WTC11 (cell line): ENCODE measurements at places on chromosomes 3 and 15. TPM values are rescaled to one million over a fixed set of nuclear protein-coding genes. Genes with fewer than 3 reads are reported as not detected.

GRCh38 chr3:38084334-38085310, 45.6 kb downstream of the DLEC1 start:
- no peak for DNase-seq

HEG1 gene
- 7.9 to 14.6 TPM (median 8.7 TPM) in 3 replicates for total RNA-seq

- no peak for DNase-seq
These were observed 266.0 kb downstream of the VPS13C start for GRCh38 chr15:61794276-61794675.

- DNase-seq, result no peak
These were observed 6.8 kb upstream of the SNX22 start for GRCh38 chr15:64144565-64145281.

- no peak for DNase-seq
These were observed 105.7 kb downstream of the DPH6 start for GRCh38 chr15:35440265-35440664.

ZNF106 gene
- total RNA-seq, result 54.5 to 59.4 TPM (median 58.2 TPM) in 3 replicates

- DNase-seq, result no peak
These were observed 874.7 kb upstream of the GBE1 start for GRCh38 chr3:82636177-82636576.

- no peak for DNase-seq
These were observed 19.8 kb downstream of the SH3BP5 start for GRCh38 chr3:15312550-15312949.

P2RY13 gene
- total RNA-seq, result not detected in 3 replicates

TBL1XR1 gene
- total RNA-seq, result 133 to 148 TPM (median 139 TPM) in 3 replicates

VGLL3 gene
- total RNA-seq, result 6.1 to 10.4 TPM (median 6.9 TPM) in 3 replicates

POLR2M gene
- total RNA-seq, result 78.6 to 85.5 TPM (median 84.4 TPM) in 3 replicates

GOLGA8Q gene
- 0.50 TPM in 1 of 3 replicates, not detected in the others for total RNA-seq

- no peak for DNase-seq
These were observed 104.0 kb downstream of the KLHL25 start for GRCh38 chr15:85690561-85691231.

GRCh38 chr3:115825046-115825445, 201.7 kb downstream of the GAP43 start:
- no peak for DNase-seq

FGF7 gene
- 0.11 to 0.15 TPM (median 0.11 TPM) in 3 replicates for total RNA-seq

GOLGA8O gene
- total RNA-seq, result not detected in 3 replicates

THAP10 gene
- 2.6 to 3.6 TPM (median 3.4 TPM) in 3 replicates for total RNA-seq

DNA sequence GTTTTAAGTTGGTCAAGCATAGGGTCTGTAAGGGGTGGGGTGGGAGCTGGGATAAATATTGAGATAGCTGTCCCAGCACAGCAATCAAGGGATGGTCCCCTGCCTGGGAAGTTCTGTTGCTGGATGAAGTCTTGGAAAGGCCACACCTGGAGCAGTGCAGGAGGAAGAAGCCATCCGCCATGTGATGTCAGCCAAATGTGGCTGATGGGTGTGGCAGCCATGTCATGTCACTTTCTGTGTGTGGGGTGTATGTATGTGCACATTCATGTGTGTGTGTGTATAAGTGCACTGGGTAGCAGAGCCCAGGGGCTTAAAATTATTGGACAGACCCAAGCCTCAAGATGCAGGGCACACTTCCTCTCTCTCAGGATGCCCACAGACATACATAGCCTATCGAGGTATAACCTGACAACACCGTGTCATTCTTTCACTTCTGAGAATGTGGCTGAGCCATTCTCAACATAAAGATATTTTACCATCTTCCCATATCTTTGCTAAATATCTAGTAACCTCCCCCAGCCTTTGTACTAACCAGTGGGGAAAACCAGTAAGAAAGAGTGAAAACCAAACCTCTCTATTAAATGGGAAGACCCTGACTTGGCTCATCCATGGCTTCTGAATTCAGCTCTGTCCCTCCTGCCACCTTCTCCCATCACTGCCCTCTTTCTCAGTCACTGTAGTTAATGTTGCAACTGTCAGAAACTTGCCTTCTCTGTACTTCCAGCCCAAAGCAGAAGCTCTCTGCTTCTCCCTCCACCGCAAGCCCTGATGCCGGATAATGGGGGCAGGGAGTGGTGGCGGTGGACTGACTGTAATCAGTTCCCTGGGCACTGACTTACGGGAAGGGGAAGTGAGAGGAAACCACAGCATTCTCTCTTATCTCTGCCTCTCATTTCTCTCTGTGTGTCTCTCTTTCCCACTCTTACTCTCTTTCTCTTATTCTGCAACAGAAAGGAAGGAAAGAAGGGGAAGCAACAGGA, 11.2 kb downstream of the TNFSF10 start:
- no peak for DNase-seq

KNG1 gene
- 0.13 to 0.44 TPM (median 0.34 TPM) in 3 replicates for total RNA-seq

DNA sequence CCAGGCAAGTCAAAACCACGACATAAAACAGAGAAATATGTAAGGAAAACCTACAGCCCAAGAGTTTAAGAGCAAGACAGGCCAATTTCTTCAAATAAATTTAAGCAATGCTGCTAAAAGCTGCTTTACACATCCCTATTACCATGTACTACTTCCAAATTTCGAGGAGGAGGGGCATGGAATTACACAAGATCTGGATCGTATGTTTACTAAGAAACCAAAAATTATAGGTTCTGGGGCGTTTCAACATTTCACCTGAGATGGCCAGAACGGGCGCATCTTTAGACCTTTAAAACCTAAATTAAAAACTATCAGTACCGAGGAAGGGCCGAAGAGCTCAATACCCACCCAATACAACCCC, 664 bp upstream of the NR2C2 start:
- no peak for DNase-seq

- DNase-seq, result no peak
These were observed 135.8 kb downstream of the GREM1 start for GRCh38 chr15:32853592-32853991.

DNA sequence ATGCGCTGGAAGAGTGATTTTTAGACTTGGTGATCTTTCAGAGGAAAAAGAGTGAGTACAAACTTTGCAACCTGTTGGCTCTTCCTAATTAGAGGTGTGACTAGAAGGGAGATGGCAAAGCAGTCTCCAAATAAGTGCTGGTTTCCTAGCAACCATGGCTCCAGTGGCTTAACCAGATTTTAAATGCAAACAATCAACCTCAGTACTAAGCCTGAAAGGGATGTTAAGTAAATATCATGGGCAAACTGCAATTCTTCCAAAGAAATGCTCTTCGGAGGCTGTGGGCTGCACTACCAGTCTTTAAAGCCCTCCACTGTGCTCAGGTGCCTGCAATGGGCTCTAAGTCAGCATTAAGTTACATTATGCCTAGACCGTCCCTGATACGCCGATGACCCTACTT, 678.1 kb upstream of the CCDC54 start:
- no peak for DNase-seq

DNA sequence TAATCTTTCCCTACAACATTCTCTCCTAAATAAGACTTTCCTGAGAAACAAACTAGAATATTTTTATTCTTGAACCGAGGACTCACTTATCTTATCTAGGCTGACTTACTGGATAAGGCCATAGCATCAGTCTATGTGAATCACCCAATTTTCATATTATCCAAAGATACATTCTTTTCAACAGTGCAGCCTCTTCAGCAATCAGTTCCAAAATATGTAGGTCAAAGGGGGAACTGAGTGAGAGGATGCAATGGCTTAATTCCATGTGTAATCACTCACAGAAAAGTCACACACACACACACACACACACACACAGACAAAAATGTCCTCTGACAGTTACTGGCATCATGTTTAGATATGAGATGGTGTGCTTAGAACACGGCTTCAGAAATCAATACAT, 31.5 kb upstream of the MECOM start:
- DNase-seq, result no peak

DNA sequence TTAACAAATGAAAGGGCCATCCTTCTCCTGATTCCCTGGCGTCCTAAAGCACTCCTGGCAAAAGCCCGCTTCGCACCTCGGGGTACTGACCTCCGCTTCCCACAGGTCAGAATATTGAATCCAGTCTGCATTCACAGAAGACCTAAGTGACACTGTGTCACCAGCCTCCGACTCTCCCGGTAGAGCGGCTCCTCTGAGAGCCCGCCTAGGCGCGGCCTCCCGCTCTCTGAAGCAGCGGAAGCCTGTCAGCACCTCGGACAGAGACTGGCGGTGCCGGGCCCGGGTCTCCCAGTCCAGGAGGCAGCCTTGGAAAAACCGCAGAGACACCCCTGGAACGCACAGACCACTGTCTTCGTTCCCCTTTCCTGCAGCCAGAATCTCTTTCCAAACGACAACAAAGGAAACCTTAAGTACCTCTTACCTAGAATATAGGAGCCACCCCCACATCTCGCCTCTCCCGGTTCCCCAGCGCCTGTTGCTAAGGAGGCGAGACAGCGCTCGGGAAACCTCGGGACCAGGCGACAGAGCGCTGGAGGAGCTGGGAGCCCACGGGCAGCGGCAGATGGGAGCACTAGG, 1.2 kb downstream of the GABRB3 start:
- peak; percentile 91 for DNase-seq

GRCh38 chr15:90154861-90155626, 46.1 kb upstream of the SEMA4B start:
- no peak for DNase-seq

SRPRB gene
- total RNA-seq, result 40.9 to 42.2 TPM (median 41.2 TPM) in 3 replicates

AP2M1 gene
- total RNA-seq, result 370 to 399 TPM (median 383 TPM) in 3 replicates

- DNase-seq, result no peak
These were observed 136.0 kb downstream of the KCNMB2 start for GRCh38 chr3:178672275-178672674.

FBLN2 gene
- total RNA-seq, result 20.7 to 35.2 TPM (median 31.3 TPM) in 3 replicates

- no peak for DNase-seq
These were observed 41.2 kb downstream of the KLF13 start for GRCh38 chr15:31367730-31368344.

DNA sequence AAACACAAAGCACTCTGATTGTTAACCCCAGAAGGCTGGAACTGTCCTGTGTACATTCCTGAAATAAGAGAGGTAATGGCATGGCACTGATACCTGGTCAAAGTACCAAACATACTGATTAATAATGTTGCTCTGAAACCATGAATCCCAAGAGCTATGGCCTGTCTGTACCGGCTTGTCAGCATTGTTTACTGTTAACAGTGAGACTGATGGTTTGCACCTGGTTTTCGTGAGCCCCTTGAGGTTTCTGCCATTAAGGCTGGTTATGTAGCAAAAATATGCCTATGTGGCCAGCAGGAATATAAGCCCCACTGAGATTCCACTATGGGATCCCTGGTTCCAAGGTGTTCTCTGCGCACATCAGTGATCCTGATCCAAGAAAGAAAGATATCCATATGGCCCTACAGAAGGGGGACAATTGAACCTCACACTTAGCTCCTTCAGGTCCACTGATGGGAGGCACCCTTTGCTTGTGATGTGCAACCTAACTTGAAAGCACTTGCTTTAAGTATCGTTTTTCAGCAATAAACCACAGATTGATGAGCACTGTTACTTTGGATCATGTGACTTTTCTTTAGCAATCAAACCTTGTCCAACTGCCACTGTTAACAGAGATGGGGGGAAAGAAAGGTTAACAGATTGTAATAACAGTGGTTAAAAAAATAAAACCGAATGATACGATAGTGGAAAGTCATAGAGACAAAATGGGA, 65.2 kb downstream of the TBL1XR1 start:
- DNase-seq, result no peak
